ENCODE measurements at places on chromosomes 2 and 18. TPM values are rescaled to one million over a fixed set of nuclear protein-coding genes. Genes with fewer than 3 reads are reported as not detected.

Gene EFEMP1
- 106 TPM for polyA plus RNA-seq

Gene CGREF1
- 4.4 TPM for polyA plus RNA-seq

- peak; percentile 94 for DNase-seq
These were observed at the start of the genes CLHC1 and RPS27A for GRCh38 chr2:55232084-55232862. Gene CLHC1, minus strand, starts transcription at chr2:55232293. Its CDS starts 9,882 bp downstream, at chr2:55222411. Gene RPS27A, plus strand, starts transcription at chr2:55232688. Its CDS starts 137 bp downstream, at chr2:55232825.

- DNase-seq, result no peak
These were observed 111.3 kb downstream of the HDAC4 start for GRCh38 chr2:239289545-239289944.

Gene AGXT
- polyA plus RNA-seq, result 1.8 TPM

GRCh38 chr2:62054029-62054791 is 141.7 kb upstream of the B3GNT2 start:
- DNase-seq, result no peak

DNA sequence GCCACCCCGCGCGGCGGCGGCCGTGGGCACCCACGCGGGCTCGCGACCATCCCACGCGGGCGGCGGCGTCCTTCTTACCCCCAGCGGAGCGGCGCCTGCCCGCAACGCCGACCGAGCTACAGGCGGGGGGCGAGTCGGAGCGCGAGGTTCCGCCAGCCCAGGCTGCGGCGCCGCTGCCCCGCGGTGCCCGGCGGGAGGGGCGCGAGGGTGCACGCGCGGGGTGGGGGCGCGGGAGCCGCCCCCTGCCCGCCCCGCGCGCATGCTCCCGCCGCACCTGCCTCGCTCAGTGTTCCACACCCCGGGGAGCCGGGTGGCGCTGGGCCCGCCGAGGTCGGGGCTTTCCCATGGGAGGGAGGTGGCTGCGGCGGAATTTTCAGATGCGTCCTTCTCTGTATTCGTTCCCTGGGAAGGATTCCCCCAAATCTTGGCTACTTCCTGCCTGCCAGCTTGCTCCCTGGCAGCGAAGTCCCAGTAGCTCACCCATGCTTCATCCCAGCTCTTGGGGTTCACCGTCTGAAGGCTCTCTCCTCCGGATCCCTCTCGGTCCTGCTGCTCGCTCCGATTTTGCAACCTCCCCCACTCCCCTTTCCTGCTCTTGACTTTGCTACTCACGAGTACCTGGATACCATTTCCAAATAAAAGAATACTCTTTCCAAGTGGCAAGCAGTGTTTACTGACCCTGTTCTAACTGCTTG is at the start of gene L3MBTL4:
Gene L3MBTL4, minus strand, starts transcription at position 189 of the 695 bp plus-strand sequence. CDS start 103,286 bp downstream, outside the sequence.
- no peak for DNase-seq

Gene DSG1
- polyA plus RNA-seq, result 0.09 TPM

Measured in left renal pelvis (tissue), 4 donors.